CD4-positive, alpha-beta T cell treated with Interleukin-2 at 100 ng/mL for 4 hours (primary cell): ENCODE measurements at places on chromosomes 12 and 14.

DNA sequence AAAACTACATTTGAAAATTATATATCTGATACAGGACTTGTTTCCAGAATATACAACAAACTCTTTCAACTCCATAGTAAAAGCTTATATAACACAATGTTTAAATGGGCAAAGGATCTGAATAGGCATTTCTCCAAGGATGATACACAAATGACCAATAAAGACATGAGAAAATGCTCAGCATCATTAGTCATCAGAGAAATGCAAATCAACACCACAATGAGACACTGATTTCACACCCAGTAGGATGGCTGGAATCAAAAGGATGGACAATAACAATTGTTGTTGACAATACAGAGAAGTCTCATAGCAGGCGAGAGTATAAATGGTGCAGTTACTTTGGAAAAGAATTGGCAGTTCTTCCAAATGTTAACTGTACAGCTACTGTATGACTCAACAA is 394.9 kb downstream of the BCL11B start:
- no peak for DNase-seq

- DNase-seq: no peak
Observed at GRCh38 chr14:94796278-94796677, 26.4 kb upstream of the GSC start.

GRCh38 chr12:71208053-71208685 is 50.4 kb upstream of the TSPAN8 start:
- no peak for DNase-seq

DNA sequence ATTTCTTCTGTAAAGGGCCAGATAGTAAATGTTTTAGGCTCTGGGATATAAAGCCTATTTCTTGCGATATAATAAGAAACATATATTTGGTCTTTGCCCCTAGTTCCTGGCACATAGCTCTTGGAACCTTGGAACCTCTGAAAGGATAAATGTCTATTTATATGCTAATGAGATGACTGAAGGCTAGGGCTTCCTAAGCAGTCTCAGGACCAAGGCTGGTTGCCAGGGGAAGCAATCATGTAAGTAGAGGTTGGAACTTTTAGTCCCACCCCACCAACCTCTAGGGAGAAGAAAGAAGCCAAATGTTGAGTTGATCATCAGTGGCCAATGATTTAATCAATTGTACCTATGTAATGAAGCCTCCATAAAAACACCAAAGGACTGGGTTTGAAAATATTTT is 26.6 kb upstream of the NFYB start:
- DNase-seq: no peak

DNA sequence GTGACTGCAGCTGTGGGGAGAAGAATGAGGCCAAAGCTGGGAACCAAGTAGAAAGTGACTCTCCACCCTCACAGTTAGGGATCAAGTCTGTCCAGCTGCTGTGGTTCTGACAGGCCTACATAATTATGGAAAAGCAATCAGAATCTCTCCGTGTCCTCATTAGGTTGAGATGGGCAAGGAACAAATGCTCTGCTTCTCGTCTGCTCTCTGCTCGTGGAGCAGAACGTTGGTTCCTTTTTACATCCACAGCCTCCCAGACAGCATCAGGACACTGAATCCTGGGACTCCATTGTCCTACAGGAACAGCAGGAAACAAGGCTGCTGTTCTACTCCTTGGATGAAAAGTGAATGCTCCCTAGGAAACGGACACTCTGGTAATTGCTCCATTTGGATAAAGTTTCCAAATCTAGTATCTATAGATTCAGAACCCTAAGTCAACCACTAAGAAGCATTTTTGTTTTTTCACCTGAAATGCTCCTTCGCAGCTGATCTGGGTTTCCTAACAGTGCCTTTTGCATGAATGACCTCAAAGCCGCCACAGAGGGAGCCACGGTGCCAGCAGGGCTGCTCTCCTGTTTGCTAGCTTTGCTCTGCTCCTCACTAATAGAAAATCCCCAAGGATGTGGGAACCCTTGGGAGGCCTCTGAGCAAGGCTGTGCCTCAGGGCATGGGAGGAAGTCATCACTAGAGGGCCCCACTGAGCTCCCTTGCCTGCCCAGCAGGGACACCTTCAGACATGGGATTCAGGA is 102.0 kb downstream of the EGLN3 start:
- no peak for DNase-seq

DNA sequence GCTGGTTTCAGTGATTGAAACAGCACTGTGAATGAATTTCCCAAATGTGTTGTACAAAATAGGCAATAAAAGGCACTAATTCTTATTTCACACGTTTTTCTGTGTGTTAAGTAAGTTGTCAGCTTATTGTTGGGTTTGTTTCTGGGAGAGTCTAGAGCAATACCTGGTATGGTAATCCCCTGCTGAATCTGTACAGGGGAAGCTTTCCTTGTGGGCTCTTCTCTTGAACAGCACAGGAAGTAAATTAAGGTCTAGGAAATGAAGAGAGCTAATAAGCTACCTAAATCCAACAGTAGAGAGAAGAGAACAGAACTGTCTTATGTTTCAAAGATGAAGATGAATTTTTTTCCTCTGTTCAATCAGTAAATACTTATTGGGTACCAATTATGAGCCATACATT is 406.7 kb downstream of the TMTC2 start:
- DNase-seq: no peak

GRCh38 chr14:50083467-50084337 is 32.7 kb downstream of the VCPKMT start:
- DNase-seq: peak; percentile 81

DNA sequence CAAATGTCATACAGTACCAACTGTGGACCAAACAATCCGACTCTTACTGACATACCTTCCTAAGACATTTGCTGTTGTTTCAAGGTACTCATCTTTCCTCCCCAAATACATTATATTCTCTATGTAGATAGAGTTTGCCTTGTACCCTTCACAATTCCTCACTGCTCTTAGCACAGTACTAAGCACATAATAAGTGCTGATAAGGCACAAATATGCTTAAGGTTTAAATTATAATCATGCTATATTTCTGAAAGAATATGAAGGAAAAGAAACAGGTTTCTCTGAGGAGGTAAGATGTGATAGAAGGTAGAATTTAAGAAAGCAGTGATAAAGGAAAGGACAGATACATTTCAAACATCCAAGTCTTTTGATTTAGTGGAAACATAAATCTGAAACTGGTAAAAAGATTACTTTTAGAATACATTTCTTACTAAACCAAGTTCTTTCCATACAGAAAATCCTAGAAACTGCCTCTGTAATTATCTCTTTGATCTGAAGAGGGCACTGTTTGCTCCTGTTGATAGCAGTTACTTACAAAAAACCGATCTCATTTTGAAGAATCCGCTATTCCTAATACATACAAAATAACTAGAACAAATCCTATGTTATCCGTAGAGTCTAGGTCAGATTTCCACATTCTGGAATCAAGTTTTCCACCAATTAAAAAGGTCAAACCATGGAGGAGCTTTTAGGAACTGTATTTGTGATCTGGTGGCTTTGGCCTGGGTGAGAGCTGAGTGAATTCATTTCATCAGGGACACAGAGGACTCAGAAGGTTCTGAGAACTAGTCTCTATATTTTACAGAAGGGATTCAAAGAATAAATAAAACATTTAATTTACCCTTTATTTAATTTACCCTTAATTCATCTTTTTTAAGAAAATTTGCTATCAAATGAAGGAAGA is 311.9 kb downstream of the DAD1 start:
- peak; percentile 8 for DNase-seq

GRCh38 chr14:95069547-95069946 is 87.8 kb downstream of the DICER1 start:
- no peak for DNase-seq

DNA sequence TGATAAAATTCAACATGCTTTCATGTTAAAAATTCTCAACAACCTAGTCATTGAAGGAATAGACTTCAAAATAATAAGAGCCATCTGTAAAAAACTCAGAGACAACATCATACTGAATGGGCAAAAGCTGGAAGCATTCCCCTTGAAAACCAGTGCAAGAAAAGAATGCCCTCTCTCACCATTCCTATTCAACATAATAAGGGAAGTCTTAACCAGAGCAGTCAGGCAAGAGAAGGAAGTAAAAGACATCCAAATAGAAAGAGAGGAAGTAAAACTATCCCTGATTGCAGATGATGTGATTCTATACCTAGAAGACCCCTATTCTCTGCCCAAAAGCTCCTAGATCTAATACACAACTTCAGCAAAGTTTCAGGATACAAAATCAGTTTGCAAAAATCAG is 52.9 kb downstream of the APOBEC1 start:
- no peak for DNase-seq

DNA sequence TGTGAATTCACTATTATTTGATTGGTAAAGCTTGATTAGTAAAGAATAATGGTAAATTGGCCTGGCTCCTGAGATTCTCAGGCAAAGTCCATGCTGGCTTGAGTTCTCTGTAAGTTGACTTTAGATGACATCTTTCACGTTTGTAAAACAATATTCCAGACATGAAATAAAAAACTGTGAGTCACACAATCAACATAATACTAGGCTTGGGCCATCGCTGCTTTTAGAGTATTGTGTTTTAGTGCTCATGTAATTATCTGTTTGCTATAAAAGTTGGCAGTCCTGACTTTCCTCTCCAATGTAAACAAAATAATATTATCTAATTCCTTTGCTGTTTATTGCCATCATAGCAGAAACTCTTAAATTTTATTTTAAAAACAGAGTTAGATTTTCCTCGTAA is 3.9 kb upstream of the TBC1D30 start:
- no peak for DNase-seq

GRCh38 chr12:16325426-16325825 is 22.0 kb upstream of the MGST1 start:
- no peak for DNase-seq

- DNase-seq: no peak
Observed at GRCh38 chr12:93379326-93379980, 1.7 kb downstream of the NUDT4 start.

GRCh38 chr14:65106736-65107135 is 4.4 kb upstream of the MAX start:
- no peak for DNase-seq

GRCh38 chr12:11906286-11906935 is 164.3 kb upstream of the BCL2L14 start:
- DNase-seq: no peak

DNA sequence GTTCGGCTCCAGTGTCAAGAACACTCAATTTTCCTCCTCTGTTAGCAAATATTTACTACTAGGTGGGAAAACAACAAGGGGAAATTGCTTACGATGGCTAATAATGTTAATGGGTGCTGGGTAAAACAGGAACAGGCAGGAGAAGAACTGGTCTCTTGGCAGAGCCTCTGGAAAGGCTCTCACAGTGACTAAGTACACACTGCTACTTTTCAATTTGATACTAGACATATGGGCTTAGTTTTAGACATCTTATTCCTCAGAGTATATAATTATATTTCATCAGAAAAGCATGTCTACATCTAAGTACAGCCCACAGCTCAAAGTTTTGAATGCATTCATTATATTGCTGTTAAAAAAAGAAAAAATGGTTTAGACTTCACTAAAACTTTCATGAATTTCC is 65.4 kb upstream of the SAV1 start:
- DNase-seq: no peak

GRCh38 chr14:61404637-61405036 is 83.3 kb downstream of the PRKCH start:
- DNase-seq: no peak

DNA sequence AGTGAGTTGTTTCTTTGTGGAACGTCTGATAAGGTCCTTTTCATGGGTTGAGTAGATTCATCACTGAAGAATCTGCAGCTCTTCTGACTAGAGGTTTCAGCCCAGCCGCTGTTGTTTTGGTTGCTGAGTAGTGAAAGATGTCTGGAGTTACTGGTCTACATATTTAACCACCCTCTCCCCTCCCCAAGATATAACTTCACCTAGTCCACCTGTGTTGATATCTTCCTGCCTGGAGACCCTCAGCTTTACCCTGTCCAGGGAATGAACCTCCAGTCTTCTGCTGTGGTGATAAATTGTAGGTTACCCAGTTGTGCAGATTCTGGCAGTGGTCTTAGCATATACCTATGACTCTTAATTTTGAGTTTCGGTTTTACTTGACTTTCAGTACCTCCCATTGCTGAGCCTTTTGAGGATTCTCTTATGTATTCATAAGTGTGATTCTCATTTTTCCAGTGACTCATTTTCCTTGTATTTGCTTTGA is 62.9 kb downstream of the CCDC91 start:
- DNase-seq: peak; percentile 68

DNA sequence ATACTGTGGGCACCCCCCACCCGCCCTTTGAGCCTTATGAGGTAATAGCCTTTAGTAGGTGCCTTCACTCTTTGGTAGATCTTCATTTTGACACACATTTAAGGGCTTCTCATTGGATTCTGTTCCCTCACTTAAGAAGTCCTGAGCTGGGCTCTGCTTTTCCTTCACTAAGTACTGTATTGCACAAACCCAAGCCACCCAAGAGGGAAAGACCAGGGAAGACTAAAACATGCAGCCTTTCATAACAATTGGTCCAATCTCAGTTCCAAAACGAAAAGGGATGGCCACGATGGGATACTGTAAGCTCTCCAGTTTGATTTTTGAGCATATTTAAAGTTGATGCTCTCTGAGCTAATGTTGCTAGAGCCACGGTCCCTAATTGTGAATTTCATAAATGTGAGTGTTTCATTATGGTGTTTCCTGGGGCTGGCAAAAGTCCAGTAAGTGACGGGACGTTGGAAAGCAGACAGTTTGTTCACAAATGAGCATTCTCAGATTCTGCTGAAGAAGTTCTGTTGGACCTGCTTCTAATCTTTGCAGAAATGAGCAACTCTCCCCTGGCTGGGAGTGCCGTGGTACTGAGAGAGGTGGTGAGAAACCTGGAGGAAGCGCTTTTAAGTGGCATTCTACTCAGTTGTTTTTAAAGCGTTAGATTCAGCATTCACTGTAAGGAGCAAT is 9.4 kb downstream of the SSPN start:
- no peak for DNase-seq

DNA sequence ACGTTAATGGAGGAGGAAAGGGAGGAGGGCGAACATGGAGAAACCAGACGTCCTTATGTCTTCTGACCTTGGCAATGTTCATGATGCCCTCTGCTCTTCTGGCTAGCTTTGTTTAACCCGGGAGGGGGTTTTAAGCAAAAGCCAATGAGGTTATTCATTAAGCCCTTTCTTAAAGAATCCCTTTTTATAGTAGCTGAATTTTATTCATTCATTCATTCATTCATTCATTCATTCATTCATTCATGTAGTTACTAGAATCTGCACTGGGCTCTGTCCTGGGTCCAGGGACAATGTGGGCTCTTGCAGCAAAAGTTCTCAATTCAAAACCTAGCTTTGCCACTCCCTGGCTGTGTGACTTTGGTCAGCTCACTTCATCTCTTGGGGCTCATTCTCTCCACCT is 14.0 kb downstream of the LHX5 start:
- no peak for DNase-seq
